ENCODE measurements at places on chromosomes 13 and 19. TPM values are rescaled to one million over a fixed set of nuclear protein-coding genes. Genes with fewer than 3 reads are reported as not detected.

GRCh38 chr13:46753137-46753536 lies 43.8 kb downstream of the ESD start:
- no peak for DNase-seq

Gene SPIB
- 0.29 TPM for total RNA-seq

- no peak for DNase-seq
Measured at GRCh38 chr13:99472122-99472440, 29.2 kb upstream of the TM9SF2 start.

Gene ICAM4
- 0.74 TPM for total RNA-seq

GRCh38 chr19:23527797-23528196 lies 132.5 kb upstream of the ZNF91 start:
- no peak for DNase-seq

- no peak for DNase-seq
Measured at GRCh38 chr13:44307255-44307654, 66.4 kb upstream of the SERP2 start.

Gene PLPPR3
- not detected for total RNA-seq

DNA sequence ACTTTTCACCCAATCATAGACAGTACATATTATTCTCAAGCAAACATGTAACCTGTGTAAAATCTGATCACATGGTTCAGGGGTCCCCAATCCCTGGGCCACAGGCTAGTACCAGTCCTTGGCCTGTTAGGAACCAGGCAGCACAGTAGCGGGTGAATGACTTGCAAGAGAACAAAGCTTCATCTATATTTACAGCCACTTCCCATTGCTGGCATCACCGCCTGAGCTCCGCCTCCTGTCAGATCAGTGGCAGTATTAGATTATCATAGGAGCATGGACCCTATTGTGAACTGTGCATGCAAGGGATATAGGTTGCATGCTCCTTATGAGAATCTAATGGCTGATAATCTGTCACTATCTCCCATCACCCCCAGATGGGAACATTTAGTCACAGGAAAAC lies 133.1 kb downstream of the MAB21L1 start:
- no peak for DNase-seq

GRCh38 chr13:47420568-47420967 lies 523.7 kb upstream of the HTR2A start:
- no peak for DNase-seq

DNA sequence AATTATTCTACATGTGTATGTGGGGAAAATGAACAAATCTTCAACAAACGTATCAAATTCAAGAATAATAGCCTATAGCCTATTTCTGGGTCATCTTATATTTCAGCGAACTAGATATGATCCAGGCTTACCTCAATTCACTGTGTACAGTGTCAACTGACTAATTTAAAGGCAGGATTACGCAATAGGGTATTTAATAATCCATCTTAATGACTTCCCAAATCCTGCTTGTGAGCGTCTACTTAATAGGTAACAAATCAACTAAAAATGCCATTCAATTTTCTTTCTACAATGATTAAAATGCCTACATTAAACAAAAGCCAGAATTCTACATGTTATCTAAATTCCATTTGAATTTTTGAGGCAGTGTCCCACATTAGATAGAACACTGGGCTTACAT lies 67.0 kb downstream of the USP12 start:
- DNase-seq = no peak

DNA sequence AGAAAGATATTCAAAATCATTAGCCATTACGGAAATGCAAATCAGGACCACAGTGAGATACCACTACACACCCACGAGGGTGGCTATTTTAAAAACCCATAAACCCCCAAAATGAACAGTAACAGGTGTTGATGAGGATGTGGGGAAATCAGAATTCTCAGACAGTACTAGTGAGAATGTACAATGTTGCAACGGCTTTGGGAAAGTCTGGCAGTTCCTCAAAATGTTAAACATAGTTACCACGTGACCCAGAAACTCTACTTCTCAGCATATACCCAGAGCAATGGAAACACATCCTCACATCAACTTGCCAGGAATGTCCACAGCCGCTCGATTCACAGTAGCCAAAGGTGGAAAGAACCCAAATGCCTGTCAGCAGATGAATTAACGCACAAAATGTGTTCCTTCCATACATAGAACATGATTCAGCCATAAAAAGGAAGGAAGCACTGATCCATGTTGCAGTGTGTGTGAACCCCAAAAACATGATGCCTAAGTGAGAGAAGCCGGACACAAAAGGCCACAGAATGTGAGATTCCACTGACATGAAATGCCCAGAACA lies 7.0 kb downstream of the PLVAP start:
- DNase-seq = no peak

- no peak for DNase-seq
Measured at GRCh38 chr13:23990455-23990854, 93.2 kb upstream of the C1QTNF9B start.

DNA sequence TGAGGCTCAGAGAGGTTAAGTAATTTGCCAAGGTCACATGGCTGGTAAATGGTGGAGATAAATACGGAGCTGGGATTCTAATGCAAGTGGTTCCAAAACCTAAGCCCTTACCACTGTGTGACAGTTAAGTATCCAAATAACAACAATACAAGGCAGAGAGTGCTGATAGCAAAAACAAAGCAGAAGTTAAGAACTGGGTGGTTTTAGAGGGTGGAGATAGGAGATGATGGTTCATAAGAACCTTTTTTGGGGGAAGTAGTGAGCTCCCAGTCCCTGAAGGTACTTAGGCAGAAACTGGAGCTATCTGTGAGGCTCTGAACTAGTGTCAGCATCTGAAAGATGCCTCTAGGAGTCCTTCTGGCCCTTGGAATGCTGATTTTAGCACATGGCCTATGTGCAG lies 56.2 kb upstream of the UBE2L5 start:
- DNase-seq = no peak

Gene TBCB
- 99.7 TPM for total RNA-seq

GRCh38 chr13:91946498-91947070 lies 548.2 kb downstream of the GPC5 start:
- DNase-seq = no peak

Gene CDC42EP5
- 10.4 TPM for total RNA-seq

Gene SLC7A9
- not detected for total RNA-seq

GRCh38 chr13:45626731-45627374 lies 11.3 kb upstream of the ERICH6B start:
- DNase-seq = no peak

GRCh38 chr13:21202767-21203531 lies 26.5 kb downstream of the MRPL57 start:
- DNase-seq = no peak

DNA sequence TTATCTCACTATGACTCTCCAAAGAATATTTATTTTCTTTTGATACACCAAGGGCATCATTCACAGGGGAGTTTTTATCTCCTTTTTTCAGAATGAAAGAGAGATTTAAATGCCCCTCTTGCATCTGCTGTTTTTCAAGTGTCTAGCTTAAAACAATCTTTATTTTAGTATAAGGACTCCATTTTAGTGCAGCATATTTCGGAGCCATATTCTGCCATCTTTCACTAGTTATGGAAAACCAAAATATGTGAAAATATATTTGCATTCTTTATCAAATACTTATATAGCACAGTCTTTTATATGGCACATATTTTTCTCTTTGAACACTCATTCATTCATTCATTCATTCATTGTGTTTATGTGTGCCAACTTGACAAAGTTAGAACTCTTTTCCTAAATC lies 1130.2 kb downstream of the SLITRK5 start:
- DNase-seq = no peak

GRCh38 chr13:40083841-40084240 lies 428.4 kb downstream of the COG6 start:
- no peak for DNase-seq

All from right cardiac atrium (tissue), 5 donors.